PC-3 (cell line): ENCODE measurements at places on chromosomes 3 and 15. TPM values are rescaled to one million over a fixed set of nuclear protein-coding genes. Genes with fewer than 3 reads are reported as not detected.

ITGA11 gene
- total RNA-seq = 0.06 TPM in 1 of 2 replicates, not detected in the other

GRAMD1C gene
- total RNA-seq = 2.8 and 4.5 TPM in 2 replicates

NOX5 gene
- total RNA-seq = 237 and 339 TPM in 2 replicates

GRCh38 chr3:181730934-181731333 lies 19.2 kb downstream of the SOX2 start:
- peaks cover 90% of the 10 kb centered on the region for H3K27me3 ChIP-seq
- H3K4me3 ChIP-seq = no peak overlapping the region
- no peaks in the 10 kb centered on the region for H3K36me3 ChIP-seq
- DNase-seq = no peak

DNA sequence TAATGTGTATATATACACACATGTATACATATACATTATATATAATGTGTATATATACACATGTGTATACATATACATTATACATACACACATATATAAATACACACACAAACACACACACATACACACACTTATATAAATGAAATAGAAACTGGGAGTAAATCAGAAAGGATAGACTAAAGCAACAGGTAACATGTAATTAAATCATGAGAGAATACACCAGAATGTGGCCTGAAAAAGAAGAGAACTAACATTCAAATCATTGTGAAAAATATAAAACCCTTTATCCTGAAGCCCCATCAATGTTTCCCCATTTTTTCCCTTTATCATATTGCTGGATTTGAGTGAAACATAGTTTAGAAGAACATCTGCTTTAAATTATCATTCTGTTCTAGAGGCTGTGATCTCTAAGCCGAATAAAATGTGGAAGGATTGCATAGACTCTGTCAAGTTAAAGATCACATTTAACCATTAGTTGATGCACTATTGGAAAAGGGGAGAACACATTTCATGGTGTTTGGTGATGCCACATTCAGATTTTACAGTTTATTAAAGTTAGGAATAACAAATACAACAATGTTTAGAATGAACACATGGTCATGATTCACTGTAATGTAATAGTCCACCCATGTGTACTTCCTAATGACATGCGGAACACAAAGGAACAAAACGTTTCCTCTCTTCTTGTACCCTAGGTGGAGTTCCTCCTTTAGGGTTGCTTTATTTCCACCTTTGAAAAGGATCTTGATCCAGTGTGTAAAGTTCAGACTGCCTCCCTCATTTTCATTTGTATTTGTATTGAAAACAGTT lies 12.5 kb upstream of the THRB start:
- no peaks in the 10 kb centered on the region for H3K36me3 ChIP-seq
- H3K27ac ChIP-seq = peak overlapping the region; percentile 82
- no peak overlapping the region for H3K4me3 ChIP-seq
- DNase-seq = peak; percentile 39

DNA sequence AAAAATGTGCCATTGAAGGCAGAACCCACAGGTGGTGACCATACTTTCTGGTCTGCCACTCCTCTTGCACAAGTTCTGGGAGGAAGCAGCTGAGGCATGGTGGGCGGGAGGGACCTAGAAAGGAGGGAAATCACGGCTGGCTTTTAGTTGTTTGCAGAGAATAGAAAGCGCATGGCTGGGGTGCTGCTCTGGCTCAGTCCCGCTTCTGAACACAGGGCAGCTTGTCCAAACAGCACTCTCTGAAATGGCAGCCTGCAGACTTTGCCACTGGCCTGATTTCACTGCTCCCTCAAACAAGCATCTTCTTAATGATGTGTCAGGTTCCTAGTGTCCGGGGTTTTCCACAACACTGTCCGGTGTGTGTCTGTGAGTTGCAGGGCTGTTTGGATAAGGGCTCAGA lies 76.7 kb downstream of the AAGAB start:
- no peaks in the 10 kb centered on the region for H3K27me3 ChIP-seq
- H3K36me3 ChIP-seq = peaks cover 60% of the 10 kb centered on the region
- peaks cover 65% of the 10 kb centered on the region for H3K4me1 ChIP-seq
- DNase-seq = no peak
